ENCODE measurements at places on chromosomes 3 and 15.

DNA sequence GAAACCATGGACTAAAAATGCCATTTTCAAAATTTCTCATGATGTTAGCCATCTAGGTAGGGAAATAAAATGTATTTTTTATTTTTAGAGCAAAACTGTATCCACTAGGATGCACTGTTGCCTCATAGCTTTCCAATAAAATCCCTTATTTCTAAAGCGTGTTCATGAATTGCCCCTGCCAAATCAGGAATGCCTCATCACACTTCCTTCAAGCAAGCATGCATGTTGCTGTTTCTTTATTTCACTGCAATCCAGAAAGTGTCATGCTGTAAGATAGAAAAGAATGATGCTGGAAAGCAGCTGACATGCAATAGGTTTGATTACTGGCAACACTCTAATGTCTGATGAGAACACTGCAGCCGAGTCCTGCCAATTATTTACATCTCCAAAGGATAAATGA lies 239.5 kb downstream of the CHL1 start:
- no peak for DNase-seq

DNA sequence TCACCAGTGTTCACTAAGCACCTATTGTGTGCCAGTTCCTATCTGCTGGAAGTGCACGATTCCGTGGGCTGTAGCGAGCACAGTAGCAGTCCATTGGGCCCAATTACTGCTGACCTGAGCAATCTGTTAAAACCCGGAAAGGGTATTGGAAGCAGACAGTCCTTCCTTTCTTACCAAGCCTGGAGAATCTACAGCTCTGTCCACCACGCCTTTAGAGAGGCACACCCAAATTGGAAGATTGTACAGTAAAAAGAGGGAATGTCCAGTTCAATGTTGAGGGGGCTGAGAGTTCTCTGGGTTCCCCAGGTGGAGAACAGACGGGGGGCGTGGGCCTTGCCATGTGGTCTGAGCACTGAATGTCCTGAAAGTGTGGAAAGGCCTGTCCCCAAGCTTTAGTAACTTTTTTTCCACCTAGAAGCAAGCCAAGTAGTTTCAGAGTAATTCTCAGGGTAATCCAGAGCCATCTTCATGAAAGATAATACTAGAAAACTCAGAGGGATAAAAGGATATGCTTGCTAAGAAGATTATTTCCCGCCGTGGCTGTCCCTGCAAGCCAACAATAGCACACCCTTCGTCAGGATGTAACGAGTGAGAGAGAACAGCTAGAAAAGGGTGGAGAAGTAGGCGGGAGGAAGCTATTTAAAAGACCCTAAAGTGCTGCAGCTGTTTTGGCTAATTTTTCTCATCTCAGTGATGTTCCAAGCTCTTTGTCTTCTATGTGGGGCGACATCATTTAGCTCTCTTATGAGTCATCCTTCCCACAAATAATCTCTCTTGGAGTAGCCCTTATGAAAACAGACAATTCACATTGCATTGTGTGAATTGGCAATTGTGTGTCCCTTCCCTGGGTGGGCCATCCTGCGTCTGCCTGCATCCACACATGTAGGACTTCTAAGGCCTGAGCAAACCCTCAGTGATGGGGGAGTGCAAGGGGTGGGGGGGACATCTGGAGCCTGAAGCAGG lies 181.0 kb downstream of the ATG7 start:
- DNase-seq, result no peak

DNA sequence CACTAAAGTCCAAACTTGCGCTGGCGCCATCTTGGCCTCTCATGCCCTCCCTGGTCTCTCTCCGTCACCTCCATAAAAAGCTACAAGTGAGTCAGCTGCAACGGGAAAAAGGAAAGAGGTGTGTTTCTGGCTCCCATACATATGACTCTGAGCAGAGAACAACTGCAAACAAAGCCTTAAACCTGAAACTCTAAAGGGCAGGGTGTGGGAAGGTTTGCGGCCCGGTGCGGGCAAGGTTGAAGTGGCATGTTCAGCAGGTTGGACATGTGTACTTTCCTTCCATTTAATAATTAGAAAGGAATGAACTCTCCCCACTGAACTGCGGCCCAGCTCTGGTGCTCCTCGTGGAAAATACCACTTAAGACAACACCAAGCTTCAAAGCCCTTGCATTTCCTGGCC lies 59.0 kb upstream of the PPARG start:
- no peak for DNase-seq

GRCh38 chr3:78204977-78205376 lies 1165.1 kb downstream of the ROBO2 start:
- no peak for DNase-seq

DNA sequence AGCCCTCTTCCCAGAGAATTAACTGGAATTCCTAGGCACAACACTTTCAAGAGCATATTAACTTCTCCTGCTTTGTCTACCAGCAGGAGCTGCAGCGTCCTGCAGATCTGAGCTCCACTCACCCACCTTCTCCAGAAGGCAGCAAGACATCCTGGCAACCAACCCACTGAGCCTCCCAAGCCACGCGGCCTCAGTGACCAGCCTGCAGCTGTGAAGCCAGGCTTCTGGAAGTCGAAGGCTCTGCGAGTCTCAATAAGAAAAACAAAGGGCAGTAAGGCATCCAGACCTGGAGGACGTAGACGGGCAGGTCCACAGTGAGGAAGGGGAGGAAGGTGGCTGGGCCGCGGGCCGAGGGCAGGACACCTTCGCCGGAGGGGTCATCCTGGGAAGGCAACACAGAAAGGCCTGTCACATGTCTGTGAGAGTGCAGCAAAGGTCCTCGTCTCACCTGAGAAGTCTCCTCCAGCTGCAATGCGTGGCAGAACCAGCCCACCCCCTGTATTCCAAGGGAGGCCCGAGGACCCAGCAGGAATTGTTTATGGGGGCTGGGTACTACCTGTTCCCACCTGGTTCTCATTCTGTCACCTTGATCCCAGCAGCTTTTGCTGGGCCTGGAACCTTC lies 36.2 kb downstream of the ZXDC start:
- DNase-seq, result no peak

- no peak for DNase-seq
Measured at GRCh38 chr3:158739661-158740060, 7.4 kb upstream of the RARRES1 start.

GRCh38 chr3:137325170-137325569 lies 367.4 kb downstream of the IL20RB start:
- no peak for DNase-seq

- DNase-seq, result no peak
Measured at GRCh38 chr3:185701611-185702261, 115.6 kb downstream of the SENP2 start.

DNA sequence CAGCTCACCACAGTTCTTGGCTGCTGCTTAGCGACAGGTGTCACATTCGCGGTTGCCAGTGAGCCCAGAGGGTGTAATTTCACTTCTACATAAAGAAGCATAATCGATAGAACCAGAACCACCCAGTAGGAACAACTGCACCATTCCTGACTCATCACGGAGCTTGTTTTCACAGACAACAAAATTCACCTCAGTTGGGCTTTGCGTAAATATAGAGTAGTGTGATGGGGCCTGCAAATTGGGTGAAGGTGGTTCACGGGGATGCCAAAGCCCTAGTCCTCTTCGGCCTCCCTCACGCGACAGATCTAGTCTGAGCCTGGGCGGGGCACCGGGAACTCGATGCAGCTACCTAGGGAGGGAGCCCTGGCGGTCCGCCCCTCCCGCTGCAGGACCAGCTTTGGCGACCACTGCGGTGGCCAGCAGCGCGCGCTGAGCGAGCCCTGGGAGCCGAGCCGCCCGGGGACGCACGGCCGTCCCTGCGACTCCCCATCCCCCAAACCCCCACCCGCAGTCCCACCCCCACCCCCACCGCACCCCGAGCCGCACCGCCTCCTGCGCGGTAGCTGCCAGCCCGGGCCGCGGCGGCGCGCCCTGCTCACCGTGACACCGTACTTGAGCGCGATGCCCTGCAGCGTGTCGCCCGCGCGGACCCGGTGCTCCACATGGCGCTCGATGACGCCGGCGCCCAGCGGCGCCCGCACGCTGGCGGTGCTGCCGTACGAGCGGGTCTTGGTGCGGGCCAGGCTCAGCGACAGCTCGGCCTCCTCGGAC lies 519 bp downstream of the LYSMD2 start:
- DNase-seq, result peak; percentile 81

GRCh38 chr15:66884661-66885237 lies 180.7 kb upstream of the SMAD3 start:
- no peak for DNase-seq

DNA sequence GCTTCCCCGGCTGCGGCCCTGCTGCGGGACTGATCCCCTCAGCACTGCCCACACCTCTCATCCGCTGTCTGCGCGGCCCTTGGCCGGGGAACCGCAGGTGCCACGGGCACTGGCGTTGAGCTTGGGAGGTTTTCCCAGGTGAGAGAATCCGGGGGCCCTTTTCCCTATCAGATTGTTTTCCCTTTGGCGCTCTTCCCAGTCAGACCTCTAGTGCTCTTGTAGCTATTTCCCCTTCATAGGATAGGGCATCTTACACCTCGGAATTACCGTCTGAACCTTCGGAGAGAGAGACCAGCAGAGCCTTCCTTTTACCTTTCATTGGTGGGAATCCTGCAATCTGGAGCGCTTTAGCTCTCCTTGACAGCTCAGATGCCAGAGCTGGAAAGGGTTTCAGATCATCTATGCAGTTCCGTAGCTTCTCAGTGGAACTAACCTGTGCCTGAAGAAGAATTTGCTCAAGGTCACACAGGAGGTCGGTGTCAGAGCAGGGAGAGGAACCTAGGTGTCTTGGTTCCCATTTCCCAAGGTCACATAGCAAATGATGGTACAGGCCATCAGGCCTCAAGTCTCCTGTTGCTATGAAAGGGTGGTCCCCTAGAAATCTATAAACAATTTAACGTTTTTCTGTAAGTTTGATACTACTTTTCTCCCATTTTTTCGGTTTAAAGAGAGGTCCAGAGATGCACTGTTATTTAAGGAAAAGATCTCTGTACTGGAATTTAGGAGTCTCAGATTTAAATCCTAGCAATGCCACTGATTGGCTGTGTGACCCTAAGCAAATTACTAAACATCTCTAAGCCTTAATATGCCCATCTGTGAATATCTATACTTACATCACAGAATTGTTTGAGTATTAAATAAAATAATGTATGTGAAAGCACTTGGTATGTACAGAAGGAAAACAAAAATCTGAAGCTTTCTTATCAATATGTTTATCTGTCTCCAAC lies 916 bp downstream of the IDH3A start:
- no peak for DNase-seq

DNA sequence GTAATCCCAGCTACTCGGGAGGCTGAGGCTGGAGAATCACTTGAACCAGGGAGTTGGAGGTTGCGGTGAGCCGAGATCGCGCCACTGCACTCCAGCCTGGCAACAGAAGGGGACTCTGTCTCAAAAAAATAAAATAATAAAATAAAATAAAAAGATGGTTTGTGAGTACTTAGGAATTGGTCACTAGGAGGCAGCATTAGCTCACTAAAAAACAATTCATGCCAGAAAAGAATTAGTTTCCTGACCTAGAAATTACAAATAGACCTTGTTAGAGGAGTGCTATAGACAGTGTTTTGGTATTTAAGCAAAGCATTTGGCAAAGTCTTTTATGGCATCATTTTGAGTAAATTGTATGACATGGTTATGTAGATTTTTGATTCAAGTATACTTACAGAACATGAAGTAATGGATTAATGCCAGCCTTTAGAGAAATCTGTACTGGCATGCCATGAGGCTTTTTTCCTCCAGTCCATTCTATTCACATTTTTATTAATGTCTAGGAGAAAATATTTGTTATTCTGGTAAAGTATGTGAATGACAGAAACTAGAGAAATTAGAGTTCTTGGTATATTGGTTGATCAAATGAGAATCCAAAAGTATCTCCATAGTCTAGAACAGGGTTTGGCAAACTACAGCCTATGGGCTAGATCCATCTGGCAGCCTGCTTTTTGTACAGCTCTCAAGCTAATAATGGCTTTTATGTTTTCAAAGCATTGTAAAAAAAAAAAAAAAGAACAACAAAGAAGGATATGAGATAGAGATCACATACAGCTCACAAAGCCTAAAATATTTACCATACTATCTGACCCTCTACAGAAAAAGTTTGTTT lies 81.6 kb downstream of the LRRC49 start:
- no peak for DNase-seq

- DNase-seq, result no peak
Measured at GRCh38 chr3:58101499-58102389, 93.5 kb downstream of the FLNB start.

DNA sequence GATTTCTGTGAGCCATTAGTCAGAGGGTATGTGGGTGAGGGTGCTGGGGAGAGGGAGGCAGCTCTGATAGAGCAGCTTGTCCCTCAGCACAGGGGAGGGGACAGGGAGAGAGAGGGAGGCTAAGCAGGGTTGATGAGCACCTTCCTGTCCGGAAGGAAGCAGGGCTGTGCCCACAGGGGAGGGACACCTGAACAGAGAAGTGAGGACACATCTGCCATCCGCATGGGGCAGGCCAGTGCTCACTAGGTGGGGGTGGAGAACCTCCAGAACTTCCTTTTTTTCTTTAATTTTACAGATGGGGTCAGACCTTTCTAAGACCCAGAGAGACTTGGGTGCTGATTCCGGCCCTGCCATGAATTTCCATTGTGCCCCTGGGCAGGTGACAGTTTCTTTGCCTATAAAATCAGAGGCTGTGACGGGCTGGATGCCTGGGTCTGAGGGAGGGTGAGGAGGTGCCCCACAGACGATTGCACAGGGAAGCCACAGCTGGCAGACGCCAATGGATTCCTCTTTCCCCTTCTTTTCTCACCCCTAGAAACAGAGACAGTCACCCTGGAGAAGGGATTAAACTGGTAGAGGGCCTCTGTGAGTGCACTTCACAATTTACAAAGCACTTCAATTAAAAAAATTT lies 4.1 kb upstream of the TGM5 start:
- DNase-seq, result peak; percentile 79

- no peak for DNase-seq
Measured at GRCh38 chr15:48283396-48284145, 47.7 kb upstream of the DUT start.

GRCh38 chr3:137264843-137265330 lies 307.1 kb downstream of the IL20RB start:
- no peak for DNase-seq

DNA sequence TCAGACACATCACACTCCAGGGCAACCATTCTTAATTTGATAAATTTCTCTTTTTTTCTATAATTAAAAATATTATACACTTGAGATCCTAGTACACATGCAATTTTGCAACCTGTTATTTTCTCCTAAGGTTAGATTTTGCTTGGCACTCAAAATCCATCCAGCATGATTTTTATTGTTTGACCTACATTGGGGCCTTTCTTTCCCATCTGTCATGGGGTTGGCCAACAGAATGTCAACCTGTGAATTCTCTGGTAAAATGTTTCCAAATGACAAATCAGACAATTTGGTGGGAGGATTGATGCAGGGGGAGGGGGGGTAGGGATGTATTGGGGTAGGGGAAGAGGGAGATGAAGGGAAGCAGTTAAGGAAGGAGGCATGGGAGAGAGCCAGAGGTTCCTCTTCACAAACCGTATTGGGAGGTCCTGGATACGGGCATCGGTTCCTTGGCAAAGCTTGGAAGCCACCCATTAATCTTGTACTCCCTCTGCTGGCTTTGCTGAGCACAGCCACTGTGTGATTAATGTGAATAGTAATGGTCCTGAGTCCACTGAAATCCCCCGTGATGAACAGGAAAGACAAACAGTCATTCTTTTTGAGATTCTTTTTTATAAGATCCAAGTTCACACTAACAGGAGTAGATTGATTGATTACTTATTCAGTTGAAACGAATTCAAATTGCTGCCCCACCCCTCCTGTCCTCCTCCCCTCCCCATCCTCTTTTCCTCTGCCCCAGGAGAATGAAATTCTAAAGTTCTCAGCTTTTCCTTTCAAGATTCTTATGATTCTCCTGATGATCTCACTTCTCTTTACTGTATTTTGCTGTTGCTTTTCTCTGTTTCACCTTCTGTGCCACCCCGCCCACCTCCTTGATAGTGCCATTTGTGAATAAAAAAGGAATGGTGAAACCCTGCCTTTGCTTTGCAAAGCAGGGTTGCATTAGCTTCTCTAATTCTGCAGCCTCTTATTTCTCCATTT lies 82.2 kb upstream of the SLC25A26 start:
- no peak for DNase-seq
